ENCODE measurements at places on chromosomes 1 and 21. TPM values are rescaled to one million over a fixed set of nuclear protein-coding genes. Genes with fewer than 3 reads are reported as not detected.

FAM167B gene
- 1.1 TPM for total RNA-seq

SPRR2E gene
- not detected for total RNA-seq

TDRD10 gene
- total RNA-seq: not detected

DNA sequence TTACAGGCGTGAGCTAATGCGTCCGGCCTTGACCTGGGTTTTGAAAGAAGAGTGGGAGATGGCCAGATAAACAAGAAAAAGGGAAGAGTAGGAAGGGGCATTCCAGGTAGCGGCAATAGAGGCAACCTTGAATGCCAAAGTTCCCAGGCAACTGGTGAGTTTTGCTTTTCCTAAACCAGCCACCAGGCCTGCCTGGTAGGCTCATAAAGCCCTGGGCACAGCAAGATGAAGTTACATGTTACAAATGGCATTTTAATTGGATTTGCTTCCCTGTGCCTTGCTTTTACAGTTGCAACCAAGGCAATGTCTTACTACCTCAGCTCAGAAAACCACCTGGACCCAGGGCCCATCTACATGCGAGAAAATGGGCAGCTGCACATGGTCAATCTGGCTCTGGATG lies 5.5 kb downstream of the LRRC42 start:
- no peak for DNase-seq

DNA sequence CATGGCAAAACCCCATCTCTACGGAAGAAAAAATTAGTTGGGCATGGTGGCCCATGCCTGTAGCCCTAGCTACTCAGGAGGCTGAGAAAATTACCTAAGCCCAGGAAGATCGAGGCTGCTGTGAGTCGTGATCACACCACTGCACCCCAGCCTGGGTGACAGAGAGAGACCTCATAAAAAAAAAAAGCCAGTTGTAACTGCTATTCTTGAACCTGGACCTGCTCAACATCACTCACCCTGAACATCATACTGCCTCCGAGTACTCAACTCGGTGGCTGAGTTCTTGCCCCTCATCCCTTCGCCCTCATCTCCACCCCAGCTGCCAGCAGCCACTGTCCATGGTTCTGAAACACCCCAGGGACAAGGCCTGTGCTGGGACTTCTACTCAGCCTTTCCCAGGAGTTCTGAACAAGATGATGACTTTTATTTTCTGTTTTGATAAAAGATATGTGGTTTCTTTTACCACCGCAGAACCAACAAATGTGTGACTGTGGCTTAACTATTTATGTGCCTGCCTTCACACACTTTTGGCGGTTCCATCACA lies 5.4 kb upstream of the DISP3 start:
- peak; percentile 5 for DNase-seq

DNA sequence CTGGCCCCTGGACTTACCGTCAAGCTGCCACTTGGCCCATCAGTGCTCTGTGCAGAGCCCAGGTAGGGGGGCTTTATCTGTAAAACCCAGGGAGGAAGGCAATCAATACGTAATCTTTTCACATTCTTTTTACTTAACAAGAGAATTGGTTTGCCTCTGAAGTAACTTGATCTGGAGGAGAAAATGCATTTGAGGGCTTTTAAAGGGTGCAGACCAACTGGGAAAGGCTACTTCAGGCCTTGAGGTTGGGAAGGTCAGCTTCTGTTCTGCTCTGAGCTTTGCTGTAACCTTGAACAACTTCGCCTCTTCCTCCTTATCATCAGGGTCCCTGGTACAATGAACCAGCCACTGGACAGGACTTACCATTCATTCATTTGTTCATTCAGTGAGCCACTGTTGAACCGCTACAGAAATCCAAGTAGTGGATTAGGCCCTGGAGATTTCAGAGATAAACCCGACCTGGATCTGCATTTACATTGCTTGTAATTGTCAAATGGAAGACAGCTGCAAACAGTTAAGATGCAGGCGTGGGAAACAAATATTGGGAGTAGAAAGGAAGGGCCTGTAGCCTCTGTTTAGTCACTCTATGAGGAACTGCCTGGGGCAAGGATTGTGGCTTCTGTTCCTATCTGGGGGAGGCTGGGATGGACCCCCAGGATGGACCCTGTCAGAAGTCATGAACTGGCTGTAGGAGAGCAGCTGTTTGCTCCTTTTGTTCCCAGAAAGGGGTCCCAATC lies 90.9 kb downstream of the MAN1C1 start:
- DNase-seq: peak; percentile 58

DNA sequence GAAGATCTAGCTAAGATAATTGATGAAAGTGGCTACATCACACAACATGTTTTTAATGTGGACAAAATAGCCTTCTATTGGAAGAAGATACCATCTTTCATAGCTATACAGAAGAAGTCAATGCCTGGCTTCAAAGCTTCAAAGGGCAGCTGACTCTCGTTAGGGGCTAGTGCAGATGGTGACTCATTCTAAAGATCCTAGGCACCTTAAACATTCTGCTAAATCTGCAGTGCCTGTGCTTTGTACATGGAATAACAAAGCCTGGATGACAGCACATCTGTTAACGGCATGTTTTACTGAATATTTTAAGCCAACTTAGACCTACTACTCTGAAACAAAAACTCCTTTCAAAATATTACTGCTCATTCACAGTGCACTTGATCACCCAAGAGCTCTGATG lies 65.6 kb upstream of the USP24 start:
- DNase-seq: no peak

GRCh38 chr1:114130213-114130612 lies 23.5 kb downstream of the SYT6 start:
- DNase-seq: no peak

- no peak for DNase-seq
These were observed 34.2 kb upstream of the EXO1 start for GRCh38 chr1:241813768-241814320.

- DNase-seq: no peak
These were observed 500 bp upstream of the PEA15 start for GRCh38 chr1:160204526-160205241.
